Spleen (tissue), 13 donors: ENCODE measurements at places on chromosomes 2 and 18. TPM values are rescaled to one million over a fixed set of nuclear protein-coding genes. Genes with fewer than 3 reads are reported as not detected.

DNA sequence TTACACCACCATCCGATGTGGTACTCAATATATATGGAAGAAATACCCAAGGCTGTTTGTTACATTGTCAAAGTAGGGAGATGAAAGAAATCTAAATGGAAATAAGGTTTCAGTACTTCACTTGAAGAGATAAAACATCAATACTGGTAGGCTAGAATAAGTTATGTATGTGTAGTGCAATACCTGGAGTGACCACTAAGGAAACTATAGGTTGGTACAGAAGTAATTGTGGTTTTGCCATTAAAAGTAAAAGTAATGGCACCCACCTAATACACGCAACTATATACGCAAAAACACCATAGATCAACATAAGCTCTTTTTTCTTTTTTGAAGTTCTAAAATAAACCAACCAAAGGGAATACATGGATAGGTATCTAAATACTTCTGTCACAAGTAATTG is 143.2 kb upstream of the KYNU start:
- H3K27me3 ChIP-seq, result no peaks in the 10 kb centered on the region
- no peak overlapping the region for H3K27ac ChIP-seq
- H3K4me1 ChIP-seq, result no peaks in the 10 kb centered on the region
- no peak overlapping the region for H3K4me3 ChIP-seq

ST8SIA5 gene
- 0.17 TPM for polyA plus RNA-seq

- H3K36me3 ChIP-seq, result no peaks in the 10 kb centered on the region
- no peak for DNase-seq
- no peak overlapping the region for H3K27ac ChIP-seq
- no peaks in the 10 kb centered on the region for H3K4me1 ChIP-seq
Measured at GRCh38 chr2:173452416-173452815, 97.7 kb downstream of the CDCA7 start.

IGFBP5 gene
- 15.6 TPM for polyA plus RNA-seq

GRCh38 chr2:40564184-40564583 is 112.3 kb upstream of the SLC8A1 start:
- no peak for DNase-seq
- no peak overlapping the region for H3K4me3 ChIP-seq
- no peaks in the 10 kb centered on the region for H3K36me3 ChIP-seq
- H3K27ac ChIP-seq, result no peak overlapping the region
- no peaks in the 10 kb centered on the region for H3K4me1 ChIP-seq

DNA sequence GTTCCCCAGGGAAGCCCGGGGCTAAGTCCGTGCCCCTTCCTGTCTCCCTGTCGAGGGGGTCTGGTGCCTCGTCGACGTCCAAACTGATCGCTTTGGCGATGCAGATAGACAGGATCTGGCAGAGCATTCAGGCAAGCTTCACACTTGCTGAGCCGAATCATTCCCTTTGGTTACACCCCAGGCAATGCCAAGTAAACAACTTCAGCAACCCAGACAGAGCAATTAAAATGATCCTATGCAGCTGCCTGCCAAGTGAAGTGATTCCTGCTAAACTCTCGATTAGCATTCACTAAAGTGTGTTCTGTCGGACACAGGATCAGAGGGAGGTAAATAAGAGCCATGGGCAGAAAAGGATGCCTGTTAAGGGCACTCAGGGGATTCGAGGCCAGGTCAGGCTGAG is 108.2 kb upstream of the RAB12 start:
- DNase-seq, result no peak
- no peak overlapping the region for H3K27ac ChIP-seq
- no peak overlapping the region for H3K4me3 ChIP-seq
- no peaks in the 10 kb centered on the region for H3K27me3 ChIP-seq

NAB1 gene
- 9.2 TPM for polyA plus RNA-seq

- no peak overlapping the region for H3K27ac ChIP-seq
- no peak overlapping the region for H3K4me3 ChIP-seq
- DNase-seq, result no peak
- no peaks in the 10 kb centered on the region for H3K27me3 ChIP-seq
Measured at GRCh38 chr2:219079417-219079816, 18.7 kb upstream of the IHH start.
